ENCODE measurements at places on chromosomes 1 and 21.

DNA sequence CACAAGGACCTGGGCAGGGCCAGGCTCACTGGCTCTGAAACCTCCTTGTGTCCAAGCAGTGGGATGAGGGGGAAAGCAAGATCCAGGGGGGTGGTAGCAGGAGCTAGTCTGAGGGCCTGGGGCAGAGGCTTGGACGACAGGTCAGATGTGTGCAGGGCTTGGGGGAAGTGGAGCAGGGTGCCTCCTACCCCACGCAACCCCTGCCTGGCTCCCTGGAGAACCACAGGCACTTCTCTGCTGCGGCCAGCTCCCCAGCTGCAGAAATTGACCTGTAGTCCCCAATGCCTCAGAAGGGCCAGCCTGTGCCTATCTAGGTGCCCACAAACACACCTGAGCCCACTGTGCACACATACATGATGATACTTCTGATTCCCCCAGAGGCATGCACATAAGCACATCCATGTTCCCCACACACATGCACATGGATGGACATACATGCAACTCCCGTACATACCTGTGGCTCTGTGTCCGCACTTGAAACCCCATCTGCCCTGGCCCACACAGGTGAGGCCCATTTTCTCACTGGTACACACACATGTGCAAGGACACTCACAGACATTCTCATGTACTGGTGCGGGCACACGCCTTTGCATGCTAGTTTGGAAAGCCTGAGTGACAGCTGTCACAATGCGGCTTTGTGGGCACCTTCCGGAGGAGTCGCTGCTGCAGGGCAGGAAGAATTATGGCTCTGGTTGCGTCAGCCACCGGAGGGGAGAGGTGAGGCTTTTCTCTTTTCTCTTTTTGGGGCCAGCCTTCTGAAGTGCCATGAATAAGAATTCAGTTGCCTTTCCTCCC is 247.2 kb upstream of the CSF3R start:
- no peak for DNase-seq

- no peak for DNase-seq
Observed at GRCh38 chr1:15950763-15951295, 25.1 kb downstream of the ZBTB17 start.

DNA sequence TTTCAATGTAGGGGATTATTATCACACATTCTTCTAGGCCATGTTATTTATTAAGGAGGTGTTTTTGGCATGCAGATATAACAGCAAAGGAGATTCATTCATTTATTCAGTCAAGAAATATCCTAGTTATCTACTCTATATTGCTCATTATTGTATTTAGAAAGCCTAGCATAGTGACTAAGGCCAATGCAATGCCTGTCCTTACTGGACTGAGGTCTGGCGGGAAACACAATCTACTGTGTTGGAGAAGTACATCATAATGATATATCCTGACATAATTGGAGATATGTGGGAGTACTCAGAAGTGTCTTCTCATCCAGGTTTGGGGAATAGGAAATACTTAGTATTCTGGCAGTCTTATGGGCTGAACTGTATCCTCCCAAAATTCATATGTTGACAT is 421.5 kb upstream of the USP24 start:
- DNase-seq, result no peak

DNA sequence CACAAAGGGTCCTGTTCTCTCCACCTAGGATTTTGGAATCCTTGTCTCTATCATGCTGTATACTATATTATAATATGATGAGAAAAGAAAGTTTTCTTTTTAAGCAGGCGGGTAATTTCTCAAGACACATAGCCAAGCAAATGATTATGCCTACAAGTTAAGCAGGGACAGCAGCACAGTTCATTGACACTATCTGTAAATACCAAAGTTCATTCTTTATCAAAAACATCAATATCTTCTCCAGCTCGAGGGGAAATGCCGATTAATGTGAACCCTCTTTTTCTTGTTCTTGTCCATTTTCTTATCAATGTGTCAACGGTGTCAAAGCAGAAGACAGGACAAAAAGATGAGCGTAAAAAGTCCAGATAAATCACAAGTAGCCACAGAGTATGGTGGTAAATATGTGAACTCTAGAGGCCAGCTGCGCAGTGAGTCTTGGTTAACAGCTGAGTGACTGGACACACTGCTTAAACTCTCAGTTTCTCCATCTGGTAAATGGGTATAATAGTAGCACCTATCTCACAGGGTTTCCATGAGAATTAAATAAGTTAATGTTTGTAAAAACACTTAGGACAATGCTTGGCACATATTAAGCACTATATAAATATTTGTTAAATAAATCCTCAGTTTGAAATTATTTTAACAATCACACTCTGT is 30.9 kb downstream of the LPAR3 start:
- no peak for DNase-seq

GRCh38 chr1:205626216-205626615 is 5.6 kb downstream of the ELK4 start:
- no peak for DNase-seq

DNA sequence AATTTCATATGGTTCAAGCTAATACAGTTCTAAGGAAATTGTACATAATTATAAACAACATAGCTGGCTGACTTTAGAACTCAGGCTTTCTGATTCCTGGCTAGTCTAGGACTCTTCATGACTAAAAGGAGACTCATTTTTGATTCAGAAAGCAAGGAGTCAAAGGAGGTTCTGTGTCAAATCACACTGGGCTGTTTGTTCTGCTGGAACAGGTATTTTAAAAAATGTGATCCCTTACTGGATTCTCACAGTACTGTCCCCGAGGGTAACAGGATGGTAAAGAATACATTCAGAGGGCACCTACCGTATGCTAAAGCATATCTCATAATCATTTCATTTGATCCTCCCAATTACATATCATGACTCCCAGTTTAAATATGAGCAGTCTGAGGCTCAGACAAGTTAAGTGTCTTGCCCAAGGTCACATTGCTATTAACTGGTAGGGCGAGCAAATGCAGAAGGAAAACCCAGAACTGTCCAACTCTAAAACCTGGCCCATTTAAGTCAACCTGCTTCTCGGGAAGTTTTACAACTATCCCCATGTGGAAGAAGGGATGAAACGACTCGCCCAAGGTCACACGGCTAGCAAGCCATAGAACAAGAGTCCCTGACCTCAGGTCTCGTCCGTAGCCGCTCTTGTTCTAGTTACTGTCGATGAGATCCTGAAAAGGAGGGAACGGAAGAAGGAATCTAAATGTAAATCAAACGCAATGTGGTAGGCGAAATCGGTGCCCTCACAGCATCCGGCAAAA is 675 bp downstream of the MYSM1 start:
- no peak for DNase-seq

- DNase-seq, result no peak
Observed at GRCh38 chr21:35316933-35317332, 267.8 kb upstream of the RUNX1 start.

DNA sequence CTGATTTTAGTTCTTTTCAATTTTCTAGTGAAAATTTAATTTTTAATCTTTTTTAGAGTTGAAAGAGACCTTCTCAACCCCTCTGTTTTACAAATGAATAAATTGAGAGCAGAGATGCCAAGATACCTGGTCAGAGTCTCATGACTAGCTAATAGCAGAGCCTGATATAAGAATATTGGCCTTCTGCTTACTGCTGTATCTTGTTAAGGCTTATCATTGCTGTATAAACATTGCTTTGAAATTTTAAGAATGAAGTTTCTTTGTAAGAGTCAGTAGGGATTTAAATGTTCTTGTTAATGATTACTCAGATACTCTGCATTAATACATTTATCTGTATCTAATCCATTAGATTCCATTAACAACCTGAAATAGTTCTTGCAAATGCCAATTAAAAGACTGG is 9.8 kb downstream of the XPR1 start:
- no peak for DNase-seq

- DNase-seq, result no peak
Observed at GRCh38 chr1:27446496-27447020, 43.4 kb downstream of the WASF2 start.

DNA sequence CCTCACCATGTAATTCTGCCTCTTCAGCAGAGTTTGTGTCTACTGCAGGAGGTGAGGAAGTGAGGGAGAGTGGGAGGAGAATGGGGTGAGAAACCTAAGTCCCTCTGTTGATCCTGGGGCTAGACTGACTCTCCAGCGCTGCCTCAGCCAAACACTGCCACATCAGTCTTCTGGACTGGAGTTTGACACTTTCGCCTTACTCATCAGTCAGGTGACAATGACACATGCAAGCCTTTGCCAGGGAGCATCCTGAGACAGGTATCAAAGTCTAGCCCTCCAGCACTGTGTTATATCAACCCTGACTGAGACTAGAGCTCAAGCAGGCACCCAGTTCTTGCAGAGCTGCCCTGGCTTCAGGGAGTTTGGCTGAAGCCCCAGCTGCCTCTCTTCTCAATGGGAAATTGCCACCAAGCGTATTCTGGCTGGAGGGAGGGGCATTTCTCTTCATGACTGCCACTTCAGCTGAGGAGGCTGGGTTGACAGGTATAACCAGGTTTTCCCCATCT is 33.3 kb upstream of the SUCO start:
- no peak for DNase-seq

GRCh38 chr1:232334811-232335210 is 295.1 kb downstream of the SIPA1L2 start:
- no peak for DNase-seq

DNA sequence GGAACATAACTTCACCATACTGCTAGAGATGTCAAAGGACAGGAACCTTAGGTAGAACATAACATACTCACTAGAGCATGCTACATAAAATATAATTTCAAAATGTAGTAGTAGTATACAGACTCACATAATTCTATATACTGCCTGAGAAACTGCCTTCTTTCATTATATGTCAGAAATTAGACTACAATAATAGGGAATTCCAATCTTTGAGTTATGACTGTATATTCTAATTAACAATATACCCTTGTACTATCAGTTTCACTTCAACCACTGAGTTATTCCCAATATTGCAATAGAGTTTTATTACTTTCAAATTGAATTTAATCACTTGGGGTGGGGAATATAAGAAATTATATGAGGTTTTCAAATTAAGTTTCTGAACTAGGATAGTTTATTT is 44.0 kb downstream of the OMA1 start:
- DNase-seq, result no peak

GRCh38 chr1:195482137-195482536 is 1126.1 kb downstream of the KCNT2 start:
- DNase-seq, result no peak

- DNase-seq, result no peak
Observed at GRCh38 chr21:45336870-45337269, 49.2 kb upstream of the POFUT2 start.

- peak; percentile 89 for DNase-seq
Observed at GRCh38 chr1:167328816-167329483, 108.3 kb downstream of the POU2F1 start.

- DNase-seq, result no peak
Observed at GRCh38 chr1:15902882-15903281, 55.4 kb downstream of the SPEN start.

- DNase-seq, result peak; percentile 49
Observed at GRCh38 chr1:150578272-150579109, 919 bp downstream of the MCL1 start.

DNA sequence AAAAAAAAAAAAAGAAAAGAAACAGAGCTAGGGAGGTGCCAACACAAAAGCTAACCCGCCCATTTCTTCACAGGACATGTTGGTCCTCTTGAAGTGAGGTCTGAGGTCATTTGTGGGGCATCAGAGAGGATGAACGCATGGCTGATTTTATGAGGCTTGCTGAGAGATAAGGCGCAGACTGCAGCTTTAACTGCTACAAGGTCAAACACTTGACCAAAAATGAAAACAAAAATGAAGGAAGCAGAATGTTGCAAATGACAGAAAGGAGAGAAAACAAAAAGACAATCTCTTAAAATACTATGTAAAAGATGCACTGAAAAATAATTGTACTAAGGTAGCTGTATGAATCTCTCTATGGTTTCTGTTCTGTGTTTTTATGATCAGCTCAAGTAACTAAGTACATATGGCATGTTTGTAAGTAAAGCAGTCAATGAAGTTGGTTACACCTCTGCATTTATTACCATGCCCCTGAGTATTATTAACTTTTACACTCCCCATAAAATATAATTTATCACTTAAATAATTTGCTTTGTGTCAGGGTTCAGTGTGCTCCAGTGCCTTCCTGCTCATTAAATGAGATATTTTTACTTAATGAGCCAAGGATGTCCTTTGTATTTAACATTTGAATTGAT is 249.1 kb upstream of the NR5A2 start:
- no peak for DNase-seq

DNA sequence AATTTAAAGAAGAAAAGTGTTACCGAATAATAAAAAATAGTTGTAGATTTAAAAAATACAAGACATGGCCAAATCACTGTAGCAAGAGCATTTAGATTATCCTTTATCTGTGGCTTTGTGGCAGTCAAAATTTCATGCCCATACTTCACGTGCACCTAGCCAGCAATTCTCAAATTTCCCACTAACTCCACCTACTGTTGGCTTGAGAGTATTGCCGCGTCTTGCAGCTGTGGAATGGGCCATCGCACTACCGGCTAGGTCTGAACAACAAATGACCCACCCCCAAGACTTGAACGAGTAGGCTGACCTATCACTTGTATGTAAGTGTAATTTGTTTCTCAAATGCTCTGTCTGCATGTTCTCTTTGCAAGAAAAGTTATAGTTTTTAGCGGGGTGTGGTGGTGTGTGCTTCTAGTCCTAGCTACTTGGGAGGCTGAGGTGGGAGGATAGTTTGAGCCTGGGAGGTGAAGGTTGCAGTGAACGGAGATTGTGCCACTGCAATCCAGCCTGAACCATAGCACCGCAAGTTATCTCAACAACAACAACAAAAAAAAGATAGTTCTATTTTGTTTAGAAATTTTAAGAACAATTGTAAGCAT is 4.1 kb downstream of the KRTAP13-4 start:
- no peak for DNase-seq

GRCh38 chr1:183058851-183059502 is 35.8 kb downstream of the LAMC1 start:
- DNase-seq, result no peak

DNA sequence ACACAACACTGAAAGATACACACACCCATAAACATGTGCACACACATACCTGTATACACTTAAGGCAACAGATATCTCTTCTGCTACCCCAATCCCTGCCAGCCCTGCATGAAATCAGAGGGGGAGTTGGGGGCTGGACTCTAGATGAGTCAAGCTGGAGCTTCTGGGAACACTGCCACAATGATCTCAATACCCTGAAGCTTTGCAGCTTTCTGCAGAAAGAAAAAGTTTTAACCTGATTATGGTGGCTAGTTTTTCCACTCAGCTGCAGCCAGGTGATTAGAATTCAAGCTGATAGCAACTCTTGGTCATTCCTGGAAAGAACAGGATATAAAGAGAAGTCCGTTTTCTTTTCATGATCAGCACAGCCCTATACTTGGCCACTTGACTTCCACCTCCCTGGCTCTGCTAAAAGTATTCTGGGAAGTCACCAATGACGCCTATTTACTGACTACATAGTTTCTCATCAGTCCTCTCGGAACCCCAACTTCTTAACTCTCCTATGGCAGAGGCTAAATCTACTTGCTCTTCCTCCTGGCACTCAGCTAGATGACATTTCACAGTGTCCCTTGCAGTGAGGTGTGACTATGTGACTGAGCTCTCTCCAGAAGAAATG is 20.7 kb upstream of the DNASE2B start:
- DNase-seq, result no peak

Data from hippocampal formation (tissue), 2 donors.